ENCODE measurements at places on chromosomes 1 and 21.

DNA sequence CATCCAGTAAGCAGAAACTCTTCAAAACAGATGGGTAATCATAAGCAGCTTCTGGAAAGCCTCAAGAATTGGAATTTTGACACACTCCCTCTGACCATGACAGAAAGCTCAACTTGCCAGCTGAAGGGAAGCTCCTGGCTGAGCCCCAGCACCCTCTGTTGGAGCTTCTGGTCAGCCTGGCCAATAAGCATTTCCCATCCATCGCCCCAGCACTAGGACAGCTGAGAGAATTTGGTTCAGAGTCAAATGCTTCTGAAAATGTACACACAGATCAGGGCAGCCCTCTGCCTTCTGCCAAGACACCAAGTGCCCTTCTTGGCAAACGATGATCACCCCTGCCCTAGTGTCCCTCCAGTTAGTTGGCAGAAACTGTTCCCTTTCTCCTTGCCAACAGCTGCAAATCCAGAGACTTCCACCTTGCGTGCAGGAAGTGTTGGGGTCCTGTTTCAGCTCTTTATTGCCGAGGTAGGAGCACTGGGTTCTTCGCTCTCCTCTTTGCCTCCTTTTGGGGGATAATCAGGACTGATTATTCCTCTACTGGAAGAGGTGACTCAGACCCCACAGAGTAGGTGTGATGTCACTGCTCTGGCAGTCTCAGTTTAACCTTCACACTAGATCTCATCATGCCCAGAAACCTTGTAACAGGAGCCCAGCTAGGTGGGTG, 11.9 kb downstream of the PIGV start:
- DNase-seq, result no peak

DNA sequence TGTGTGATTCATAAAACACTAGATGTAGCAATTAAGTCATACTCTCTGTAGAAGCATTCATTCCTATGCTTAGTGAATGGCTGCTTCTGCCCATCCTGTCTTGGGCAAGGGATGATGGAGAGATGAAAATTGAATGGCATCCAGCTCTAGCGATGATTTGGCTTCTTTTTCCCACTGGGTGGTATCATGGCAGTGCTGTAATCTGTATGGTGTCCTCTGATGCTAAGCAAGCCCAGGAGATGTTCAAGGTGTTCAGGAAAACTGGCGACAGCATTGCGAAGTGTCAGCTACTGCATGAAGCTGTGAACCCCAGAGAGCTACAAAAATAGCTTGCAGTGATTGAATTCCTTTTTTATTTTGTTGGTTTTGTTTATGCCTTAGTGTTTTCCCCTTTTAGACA, 48.9 kb upstream of the LEPR start:
- DNase-seq, result no peak

DNA sequence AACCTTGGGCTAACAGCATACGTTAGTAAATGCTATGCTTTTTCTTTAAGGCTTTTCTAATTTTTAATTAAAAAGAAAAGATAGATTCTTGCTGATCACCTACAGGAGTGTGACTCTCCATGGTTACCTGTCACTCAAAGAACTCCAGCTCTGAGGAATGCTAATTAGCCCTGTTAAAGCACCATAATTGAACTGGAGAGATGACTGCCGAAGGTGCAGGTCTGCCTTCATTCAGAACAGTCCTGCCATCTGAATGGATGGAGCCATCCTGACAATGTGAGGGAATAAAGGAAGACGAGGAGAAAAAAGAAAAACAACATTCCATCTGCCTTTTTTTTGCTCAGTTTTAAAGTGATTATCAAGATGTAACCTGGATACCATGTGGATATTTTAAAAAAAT, 94.6 kb downstream of the ATP6V1G3 start:
- no peak for DNase-seq

DNA sequence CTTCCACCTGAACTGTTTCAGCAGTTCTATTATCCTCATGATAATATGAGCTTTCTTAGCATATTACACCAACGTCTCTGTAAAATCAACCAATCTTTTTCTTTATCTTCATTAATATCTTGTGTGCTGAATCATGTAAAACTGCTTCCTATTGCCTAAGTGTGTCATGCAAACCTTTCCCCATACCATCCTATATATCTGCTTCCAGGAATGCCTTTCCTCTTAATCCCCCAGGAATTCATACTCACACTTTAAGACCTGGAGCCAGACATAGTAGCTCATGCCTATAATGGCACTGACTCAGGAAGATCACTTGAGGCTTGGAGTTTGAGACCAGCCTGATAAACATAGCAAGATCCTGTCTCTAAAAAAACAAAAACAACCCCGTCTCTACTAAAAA, 183.9 kb downstream of the NRIP1 start:
- DNase-seq, result no peak

DNA sequence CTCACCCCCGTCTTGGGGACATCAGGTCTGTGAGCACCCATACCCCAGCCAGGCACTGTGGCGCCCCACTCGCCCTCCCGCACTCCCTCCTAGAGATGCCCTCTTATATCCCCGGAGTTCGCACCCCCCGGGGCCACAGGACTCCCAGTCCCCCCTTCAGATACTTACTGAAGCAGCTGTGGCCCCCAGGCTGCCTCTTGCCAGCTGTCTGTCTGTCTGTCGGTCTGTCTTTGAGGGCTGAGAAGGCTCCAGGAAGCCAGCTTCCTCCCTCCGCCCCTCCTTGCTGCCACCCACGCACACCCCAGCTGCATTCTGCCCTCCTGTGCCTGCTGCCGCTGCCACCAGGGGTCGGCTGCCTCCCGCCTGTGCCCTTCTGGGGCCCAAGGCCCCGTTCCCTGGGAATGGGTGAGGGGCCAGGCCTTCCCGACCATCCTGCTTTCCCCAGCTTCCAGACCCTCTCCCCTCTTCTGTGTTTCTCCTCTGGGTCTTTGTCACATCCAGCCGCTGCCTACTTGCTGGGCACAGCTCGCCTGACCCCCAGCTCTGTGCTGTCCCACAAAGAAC, at the start of gene PTPN7:
Gene PTPN7, minus strand, starts transcription at position 226 of the 564 bp plus-strand sequence. CDS start 1,200 bp downstream, outside the sequence.
- DNase-seq, result no peak

- no peak for DNase-seq
These were observed 287.5 kb downstream of the LRRIQ3 start for GRCh38 chr1:73910466-73910865.

GRCh38 chr1:118217141-118217838, 32.3 kb upstream of the SPAG17 start:
- DNase-seq, result no peak

- DNase-seq, result peak; percentile 70
These were observed 203.9 kb downstream of the C1orf94 start for GRCh38 chr1:34380526-34381124.

DNA sequence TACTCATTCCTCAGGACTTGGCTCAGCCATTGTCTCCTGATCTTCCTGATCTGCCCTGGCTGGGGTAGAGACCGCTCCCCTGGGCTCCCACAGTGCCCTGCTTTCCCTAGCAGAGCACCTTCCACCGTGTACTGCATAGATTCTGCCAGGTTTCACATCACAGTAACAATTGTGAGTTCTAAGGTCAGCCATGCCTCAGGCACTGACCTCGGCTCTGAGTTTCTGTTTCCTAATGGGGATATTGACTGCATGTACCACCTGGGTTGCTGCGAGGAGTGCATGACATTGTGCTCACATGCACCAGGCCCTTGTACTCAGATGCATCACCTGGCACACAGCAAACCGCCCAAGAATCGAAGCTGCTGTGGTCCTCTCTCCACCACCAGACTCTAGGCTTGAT, 46.0 kb downstream of the HSPG2 start:
- DNase-seq, result no peak

DNA sequence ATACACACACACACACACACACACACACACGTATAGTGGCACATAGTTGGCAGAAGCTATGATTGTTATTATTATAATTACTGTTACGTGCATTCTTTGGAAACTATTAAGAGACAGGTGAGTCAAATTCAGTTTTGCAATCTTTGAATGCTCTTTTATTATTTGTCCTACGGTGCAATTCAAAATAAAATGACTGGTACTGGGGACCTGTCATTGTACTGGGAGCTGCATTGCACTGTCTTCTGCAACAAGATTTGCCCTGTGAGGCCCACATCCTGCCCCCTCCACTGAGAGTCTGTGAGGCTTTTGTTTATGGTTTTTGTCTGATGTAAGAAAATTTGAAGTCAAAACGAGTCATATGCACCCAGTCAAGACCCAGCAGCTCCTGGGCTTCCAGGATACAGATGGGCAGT, 1.9 kb downstream of the LY9 start:
- no peak for DNase-seq

GRCh38 chr1:65045022-65045817, 78.9 kb upstream of the JAK1 start:
- no peak for DNase-seq

GRCh38 chr1:68107771-68108170, 57.3 kb upstream of the DIRAS3 start:
- DNase-seq, result no peak

DNA sequence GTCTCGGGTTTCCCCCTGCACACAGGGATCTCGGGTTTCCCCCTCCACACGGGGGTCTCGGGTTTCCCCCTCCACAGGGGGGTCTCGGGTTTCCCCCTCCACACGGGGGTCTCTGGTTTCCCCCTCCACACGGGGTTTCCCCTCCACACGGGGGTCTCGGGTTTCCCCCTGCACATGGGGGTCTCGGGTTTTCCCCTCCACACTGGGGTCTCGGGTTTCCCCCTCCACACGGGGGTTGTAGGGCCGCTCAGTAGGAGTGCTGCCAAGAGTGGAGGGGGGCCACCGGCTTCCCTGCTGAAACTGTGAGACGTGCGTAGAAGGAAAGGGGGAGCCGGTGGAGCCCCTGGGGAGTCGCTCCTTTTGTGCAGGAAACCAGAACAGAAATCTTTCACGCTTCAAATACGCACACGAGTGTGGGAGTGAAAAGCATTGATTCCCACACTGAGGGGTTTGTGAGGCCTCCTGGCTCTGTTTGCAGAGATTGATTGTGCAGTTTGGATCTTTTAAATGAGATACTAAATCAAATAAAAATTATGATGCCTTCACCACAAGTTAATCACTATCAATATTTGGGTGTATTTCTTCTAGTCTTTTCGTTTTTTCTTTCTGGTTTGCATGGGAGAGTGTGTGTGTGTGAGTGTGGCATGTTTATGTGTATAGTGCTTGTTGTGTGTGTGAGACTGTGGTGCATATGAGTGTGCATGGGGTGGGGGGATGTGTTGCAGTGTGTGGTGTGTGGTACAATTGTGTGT, 54.3 kb upstream of the TRAPPC10 start:
- DNase-seq, result peak; percentile 78

DNA sequence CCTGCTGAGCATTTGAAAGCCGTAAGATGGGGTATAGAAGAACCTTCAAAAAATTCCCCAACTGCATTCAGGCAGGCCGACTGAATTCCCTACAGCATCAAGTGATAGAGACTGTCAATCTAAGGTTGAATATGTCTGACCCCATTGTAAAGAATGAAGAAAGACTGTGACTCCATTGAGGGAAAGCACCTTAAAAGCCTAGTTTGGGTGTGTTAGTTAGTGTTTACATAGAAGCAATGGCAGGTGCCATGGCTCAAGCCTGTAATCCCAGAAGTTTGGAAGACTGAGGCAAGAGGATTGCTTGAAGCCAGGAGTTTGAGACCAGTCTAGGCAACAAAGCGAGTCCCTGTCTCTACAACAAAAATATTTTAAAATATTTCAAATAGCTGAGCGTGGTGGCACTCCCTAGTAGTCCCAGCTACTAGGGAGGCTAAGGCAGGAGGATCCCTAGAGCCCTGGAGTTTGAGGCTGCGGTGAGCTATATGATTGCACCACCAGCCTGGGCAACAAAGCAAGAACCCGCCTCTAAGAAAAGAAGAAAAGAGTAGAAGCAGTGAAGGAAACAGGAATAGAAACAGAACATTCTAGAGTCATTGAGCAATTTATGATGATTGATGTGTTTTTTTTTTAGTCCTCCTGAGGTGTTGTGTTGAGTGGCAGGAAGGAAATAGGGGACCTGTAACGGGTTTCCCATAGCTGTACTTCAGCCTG, 15.4 kb downstream of the POLR3GL start:
- no peak for DNase-seq

DNA sequence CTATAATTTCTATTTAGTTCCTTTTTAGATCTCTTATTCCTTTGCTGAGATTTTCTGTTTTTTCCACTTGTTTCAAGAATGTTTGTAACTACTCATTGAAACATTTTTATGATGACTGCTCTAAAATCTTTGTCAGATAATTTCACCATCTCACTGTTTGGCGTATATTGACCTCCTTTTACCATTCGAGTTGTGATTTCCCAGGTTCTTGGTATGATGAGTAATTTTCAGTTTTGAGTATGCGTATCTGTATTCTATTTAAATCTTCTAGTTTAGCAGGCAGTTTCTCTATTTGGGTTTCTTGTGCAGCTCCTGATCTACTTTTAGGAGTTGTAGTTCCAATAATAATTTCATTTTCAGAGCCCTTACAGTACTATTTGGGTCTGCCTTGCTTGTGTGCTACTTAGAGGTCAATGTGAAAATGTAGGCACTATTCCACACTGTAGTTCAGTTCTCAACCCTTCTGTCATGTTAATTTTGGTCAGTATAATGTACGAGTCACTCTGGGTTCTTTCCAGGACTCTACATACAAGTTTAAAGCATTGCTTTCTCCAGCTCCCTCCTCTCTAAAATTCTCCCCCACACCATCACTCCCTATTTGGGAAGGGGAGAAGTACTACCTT, 115.5 kb downstream of the ACBD6 start:
- DNase-seq, result no peak

DNA sequence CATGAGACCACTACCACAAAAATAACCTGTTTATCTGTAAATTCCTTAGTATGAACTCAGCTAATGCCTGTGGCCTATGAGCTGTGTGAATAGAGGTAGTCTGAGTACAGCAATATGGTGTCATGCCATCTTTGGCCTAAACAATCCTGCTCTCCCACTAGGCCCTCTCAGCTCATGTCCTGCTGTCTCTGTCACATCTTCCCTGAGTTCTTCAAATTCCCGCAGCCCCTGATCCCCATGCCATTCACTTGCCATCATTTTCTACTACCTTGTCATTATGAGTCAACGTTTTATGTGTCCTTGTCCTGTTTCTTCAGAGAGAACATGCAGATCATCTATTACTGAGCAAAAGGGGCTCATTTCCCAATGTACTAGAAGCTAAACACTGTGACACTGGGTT, 125.6 kb downstream of the SPATA46 start:
- DNase-seq, result no peak

DNA sequence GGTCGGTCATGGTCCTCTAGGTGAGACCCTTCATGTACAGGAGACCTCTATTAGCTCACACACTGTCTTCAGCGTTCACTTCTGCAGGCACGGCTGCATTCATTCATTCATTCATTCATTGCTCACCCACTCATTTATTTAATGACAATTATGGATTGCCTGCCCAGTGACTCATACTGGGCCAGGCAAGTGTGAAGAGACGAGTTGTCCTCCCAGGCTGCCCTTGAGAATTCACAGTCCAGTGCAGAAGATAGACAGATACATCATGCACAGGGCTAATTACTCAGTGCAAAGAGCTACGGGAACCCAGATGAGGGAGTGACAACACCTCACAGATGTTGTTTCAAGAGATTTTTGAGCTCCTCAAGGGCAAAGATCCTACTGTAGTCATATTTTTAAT, 248.4 kb downstream of the TNR start:
- DNase-seq, result no peak

- DNase-seq, result no peak
These were observed 31.6 kb downstream of the IFI44 start for GRCh38 chr1:78681265-78681664.
